ENCODE measurements at places on chromosomes 2 and 18. TPM values are rescaled to one million over a fixed set of nuclear protein-coding genes. Genes with fewer than 3 reads are reported as not detected.

Gene CCDC150
- total RNA-seq: 4.5 TPM

Gene NETO1
- total RNA-seq: not detected

Gene SLC11A1
- 0.28 TPM for total RNA-seq

Gene FER1L5
- not detected for total RNA-seq

Gene CCT4
- total RNA-seq: 322 TPM

Gene CRYBA2
- total RNA-seq: not detected

Gene SRD5A2
- total RNA-seq: 0.04 TPM

Gene NT5C1B
- total RNA-seq: not detected

Gene PPP1R1C
- 2.0 TPM for total RNA-seq

Gene GPR45
- not detected for total RNA-seq

Gene RNF152
- total RNA-seq: 0.01 TPM

Gene MERTK
- 2.1 TPM for total RNA-seq

Gene PLCD4
- total RNA-seq: 0.31 TPM
